ENCODE measurements at places on chromosomes 12 and 14. TPM values are rescaled to one million over a fixed set of nuclear protein-coding genes. Genes with fewer than 3 reads are reported as not detected.

Gene BDKRB1
- 33.1 TPM for total RNA-seq

Gene ASB2
- total RNA-seq, result 0.28 TPM

Gene ZNF891
- 0.92 TPM for total RNA-seq

Gene KCNK10
- not detected for total RNA-seq

Gene NTN4
- 47.8 TPM for total RNA-seq

Gene IGFBP6
- 666 TPM for total RNA-seq

Gene ESRRB
- not detected for total RNA-seq

Gene RHEBL1
- total RNA-seq, result not detected

Gene NUDT14
- 10.7 TPM for total RNA-seq

Gene CLBA1
- 7.1 TPM for total RNA-seq

Gene FOXA1
- total RNA-seq, result not detected

Gene CPNE8
- 6.7 TPM for total RNA-seq

Gene CLEC1B
- not detected for total RNA-seq

Gene SIX1
- 2.8 TPM for total RNA-seq

Gene CDKN3
- total RNA-seq, result 15.1 TPM

Gene KRT5
- 1.3 TPM for total RNA-seq

Gene PDE3A
- total RNA-seq, result 8.9 TPM

Gene C14orf39
- not detected for total RNA-seq

Gene INSM2
- total RNA-seq, result not detected

Gene VDR
- total RNA-seq, result 8.1 TPM

Gene NEMF
- 57.0 TPM for total RNA-seq

Gene SRRM4
- under 0.01 TPM for total RNA-seq

Gene CNTN1
- total RNA-seq, result 0.65 TPM
